ENCODE measurements at places on chromosomes 12 and 14.

GRCh38 chr12:5204831-5205230, 161.2 kb downstream of the KCNA5 start:
- no peak for DNase-seq

- DNase-seq: no peak
Measured at GRCh38 chr12:78473136-78473535, 391.4 kb upstream of the SYT1 start.

DNA sequence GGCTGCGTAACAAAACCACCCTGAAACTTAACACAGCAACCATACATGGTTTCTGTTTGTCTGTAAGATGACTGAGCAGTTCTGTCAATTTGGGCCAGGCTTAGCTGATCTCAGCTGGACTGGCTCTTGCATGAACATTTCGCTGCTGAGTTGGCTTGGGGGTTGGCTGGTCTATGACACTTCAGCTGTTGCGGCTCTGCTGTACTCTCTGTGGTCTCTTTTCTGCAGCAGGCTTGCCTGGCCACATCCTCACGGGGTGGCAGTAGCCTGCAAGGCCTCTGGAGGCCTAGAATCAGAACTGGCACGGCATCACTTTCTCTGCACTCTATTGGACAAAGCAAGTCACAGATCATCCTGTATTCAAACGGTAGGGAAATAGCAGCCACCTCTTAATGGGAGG, 216.2 kb downstream of the BCL11B start:
- no peak for DNase-seq

DNA sequence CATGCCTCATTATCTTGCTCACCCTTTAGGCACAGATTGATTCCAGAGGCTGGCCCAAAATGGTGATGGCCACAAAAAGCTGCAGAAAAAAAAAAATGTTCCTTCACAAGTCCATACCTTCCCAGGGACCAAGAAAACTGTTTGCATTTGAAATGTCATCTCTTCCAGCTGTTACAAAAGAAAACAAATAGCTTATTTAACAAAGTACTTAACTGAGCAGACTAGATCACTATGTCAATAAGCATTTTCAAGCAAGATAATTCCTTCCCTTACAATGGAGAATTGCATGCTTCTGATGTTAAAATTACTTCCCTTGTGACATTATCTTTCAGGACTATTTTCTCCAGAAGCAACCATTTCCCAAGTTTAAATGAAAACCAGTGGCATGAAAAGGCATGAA, 377.9 kb upstream of the KITLG start:
- no peak for DNase-seq

- no peak for DNase-seq
Measured at GRCh38 chr14:79407572-79407971, 803.7 kb downstream of the DIO2 start.

DNA sequence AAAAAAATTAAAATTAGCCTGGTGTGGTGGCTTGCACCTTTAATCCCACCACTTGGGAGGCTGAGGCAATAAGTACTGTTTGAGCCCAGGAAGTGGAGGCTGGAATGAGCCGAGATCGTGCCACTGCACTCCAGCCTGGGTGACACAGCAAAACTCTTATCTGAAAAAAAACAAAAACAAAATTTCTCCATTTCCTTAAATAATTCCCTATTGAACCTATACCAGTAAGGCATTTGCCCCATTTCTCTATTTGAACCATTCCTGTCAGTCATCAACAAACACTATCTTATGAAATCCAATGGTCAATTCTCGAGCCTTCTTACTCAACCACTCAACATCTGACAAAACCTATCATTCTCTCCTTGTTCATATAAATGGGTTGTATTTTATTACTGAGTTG, 14.7 kb downstream of the SLC2A14 start:
- no peak for DNase-seq

- DNase-seq: no peak
Measured at GRCh38 chr12:43921666-43922337, 85.9 kb downstream of the TMEM117 start.

- no peak for DNase-seq
Measured at GRCh38 chr12:1947081-1947480, 28.6 kb upstream of the CACNA2D4 start.

DNA sequence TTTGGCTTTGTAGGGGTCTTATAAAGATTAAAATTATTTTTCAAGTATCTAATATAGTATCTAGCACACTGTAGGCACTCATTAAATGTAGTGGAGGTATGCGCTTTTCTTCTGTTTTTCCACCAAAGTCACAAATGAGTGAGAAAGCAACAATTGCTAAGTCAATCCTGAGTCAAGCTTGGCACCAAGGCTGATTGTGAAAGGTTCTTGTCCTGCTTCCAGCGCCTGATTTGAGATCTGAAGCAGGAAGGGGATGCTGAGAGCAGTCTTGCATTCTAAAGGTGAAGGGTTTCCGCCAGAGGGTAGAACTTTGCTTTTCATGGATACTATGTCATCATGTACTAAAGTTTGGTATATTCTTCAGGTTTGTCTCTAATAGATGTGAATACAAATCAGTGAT, 64.9 kb upstream of the DAAM1 start:
- no peak for DNase-seq

Data from suppressor macrophage treated with lipopolysaccharide for 1 hour (primary cell).